ENCODE measurements at places on chromosomes 13 and 19. TPM values are rescaled to one million over a fixed set of nuclear protein-coding genes. Genes with fewer than 3 reads are reported as not detected.

Gene GIPR
- 3.6 TPM for polyA plus RNA-seq

Gene MAMSTR
- 1.0 TPM for polyA plus RNA-seq

Gene GFY
- polyA plus RNA-seq: not detected

Gene ZNF225
- 1.2 TPM for polyA plus RNA-seq

Gene ZNF429
- polyA plus RNA-seq: 8.5 TPM

Gene NLRP5
- not detected for polyA plus RNA-seq

Gene SBSN
- 0.17 TPM for polyA plus RNA-seq

Data from sigmoid colon (tissue), 7 donors.